ENCODE measurements at places on chromosomes 7 and 10.

GRCh38 chr10:137031-137430 is 1.8 kb downstream of the ZMYND11 start:
- DNase-seq = peak; percentile 34

GRCh38 chr7:98831641-98832221 is 38.1 kb downstream of the TMEM130 start:
- no peak for DNase-seq

- peak; percentile 24 for DNase-seq
Measured at GRCh38 chr10:69914398-69915214, 112.9 kb downstream of the COL13A1 start.

DNA sequence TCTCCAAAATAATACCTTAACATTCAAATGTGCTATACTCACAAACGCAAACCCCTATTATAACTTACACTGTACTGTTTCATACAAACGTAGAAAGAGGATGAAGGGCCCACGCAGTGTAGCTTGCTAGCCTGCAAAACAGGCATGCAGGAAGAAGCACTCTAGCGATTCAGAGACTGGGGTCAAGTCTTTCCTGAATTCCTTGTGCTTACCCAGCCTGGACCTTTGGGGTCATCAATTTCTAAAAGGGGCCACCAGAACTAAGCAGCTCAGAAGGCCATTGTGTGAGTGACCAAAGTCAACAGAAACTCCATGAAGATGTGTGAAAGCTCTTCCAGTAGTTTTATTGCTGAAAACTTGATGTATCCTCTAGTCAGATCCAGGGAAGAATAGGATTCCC is 111.9 kb downstream of the SVIL start:
- no peak for DNase-seq

GRCh38 chr10:45453639-45454255 is 79.7 kb downstream of the ALOX5 start:
- no peak for DNase-seq

DNA sequence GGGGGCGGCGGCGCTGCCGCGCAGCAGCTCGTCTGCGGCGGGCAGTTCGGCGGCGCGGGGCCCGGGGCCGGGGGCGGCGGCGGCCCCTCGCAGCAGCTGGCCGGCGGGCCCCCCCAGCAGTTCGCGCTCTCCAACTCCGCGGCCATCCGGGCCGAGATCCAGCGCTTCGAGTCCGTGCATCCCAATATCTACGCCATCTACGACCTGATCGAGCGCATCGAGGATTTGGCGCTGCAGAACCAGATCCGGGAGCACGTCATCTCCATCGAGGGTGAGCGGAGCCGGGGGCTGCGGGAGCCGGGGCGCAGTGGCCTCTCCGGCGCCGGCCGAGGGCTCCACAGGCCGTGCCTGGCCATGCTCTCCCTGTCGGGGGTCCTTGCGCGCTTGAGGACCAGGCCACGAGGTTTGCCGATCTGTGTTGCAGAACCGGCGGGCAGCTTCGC is 548 bp downstream of the AGAP3 start:
- no peak for DNase-seq

DNA sequence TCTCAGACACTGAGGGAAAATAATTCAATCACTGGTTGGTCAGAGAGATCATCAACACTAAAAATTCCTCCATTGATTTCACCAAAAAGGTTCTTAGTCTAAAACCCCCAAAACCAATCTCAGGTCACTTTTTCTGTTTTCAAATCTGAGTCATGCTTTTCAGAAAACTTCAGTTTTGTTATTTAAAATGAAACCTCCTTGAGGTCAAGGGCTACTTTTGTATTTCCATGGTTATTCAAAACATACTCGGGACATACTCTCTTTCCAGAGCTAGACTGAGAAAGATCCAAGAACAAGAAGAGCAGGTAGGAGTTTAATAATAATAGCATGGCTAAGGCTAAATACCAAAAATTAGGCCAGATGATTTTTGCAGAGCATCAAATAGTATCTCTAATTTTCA is 152.8 kb downstream of the SDHAF3 start:
- DNase-seq = no peak

- no peak for DNase-seq
Measured at GRCh38 chr7:22319424-22320403, 37.2 kb downstream of the RAPGEF5 start.

GRCh38 chr7:22234227-22234626 is 122.7 kb downstream of the RAPGEF5 start:
- no peak for DNase-seq

DNA sequence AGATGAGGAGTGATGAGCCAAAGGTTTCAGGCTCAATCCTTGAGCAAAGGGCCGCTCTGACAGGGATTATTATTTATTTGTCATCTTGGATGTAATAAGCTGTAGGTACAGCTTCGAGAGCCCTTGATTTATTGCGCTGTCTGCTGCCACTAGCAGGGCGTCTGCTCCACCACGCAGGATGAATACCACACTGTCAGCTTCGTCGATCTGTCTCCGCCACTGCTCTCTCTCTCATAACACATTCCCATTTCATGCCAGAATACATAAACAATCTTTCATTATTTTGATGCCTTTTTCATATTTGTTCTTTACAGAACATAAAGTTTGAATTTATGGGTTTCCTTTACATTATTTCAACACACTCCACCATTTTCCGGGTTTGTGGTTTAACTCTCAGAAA is 276.6 kb downstream of the LRMDA start:
- no peak for DNase-seq

DNA sequence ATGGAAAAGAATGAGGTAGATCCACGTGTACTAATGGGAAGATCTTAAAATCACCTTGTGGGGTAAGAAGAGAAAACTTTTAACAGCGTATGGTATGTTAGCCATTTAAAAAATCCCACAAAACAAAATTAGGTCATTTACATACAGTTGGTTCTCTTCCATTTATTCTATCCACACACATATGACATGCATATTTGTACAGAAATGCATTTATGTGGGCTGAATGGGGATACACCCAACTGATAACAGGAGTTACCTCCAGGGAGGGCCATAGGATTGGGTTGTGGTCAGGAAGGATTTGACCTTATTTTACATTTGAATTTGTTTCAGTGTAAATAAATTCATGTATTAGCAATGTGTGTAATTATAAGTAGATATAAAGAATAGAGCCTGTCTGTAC is 71.5 kb downstream of the MCMBP start:
- no peak for DNase-seq

DNA sequence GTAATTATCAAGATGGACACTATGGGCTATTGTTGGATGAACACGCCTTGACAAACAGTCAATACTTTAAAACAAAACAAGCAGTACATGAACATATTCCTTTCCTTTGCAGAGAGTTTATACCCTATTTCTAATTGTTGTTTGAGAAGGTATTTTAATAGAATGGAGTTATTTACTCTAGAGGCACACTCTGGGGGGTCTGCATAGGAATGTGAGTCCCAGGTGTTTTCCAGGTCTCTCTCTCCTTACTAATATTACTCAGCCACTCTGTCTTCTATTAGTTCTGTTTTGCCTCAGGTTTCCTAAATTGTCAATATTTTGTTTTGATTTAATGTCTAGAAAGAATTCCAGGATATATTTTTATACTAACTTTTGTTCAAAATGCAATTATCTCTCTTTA is 1091.4 kb downstream of the CNTNAP2 start:
- no peak for DNase-seq

DNA sequence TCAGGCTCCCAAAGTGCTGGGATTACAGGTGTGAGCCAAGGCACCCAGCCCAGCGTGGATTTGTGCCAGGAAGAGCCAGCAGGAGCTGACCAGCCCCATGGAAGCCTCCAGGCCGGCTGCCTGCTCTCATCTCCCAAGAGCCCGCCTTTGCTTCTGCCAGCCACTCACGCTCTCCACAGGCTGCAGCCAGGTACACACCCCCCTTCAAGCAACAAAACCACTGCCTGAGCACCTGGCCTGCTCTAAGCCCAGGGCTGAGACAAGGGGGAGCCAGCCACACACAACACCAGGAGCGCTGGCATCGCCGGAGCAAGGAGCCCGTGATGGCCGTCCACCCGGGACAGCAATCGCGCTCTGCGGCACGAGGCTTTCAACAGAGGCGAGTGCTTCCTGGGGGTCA is 34.5 kb downstream of the MAD1L1 start:
- no peak for DNase-seq

DNA sequence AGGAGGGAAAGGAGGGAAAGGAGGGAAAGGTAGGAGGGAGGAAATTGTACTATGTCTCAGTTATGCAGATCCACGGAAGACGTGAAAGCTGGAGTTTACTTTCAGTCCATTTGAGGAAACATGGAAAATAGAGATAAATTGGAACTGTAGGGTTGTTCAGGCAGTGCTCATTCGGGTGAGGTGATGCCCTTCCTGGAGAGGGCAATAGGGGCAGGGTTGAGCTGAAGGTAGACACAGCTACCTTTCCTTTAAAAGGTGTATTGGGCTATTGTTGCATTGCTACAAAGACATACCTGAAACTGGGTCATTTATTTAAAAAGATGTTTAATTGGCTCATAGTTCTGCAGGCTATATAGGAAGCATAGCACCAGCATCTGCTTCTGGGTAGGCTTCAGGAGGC is 116.9 kb upstream of the PLXDC2 start:
- DNase-seq = no peak

DNA sequence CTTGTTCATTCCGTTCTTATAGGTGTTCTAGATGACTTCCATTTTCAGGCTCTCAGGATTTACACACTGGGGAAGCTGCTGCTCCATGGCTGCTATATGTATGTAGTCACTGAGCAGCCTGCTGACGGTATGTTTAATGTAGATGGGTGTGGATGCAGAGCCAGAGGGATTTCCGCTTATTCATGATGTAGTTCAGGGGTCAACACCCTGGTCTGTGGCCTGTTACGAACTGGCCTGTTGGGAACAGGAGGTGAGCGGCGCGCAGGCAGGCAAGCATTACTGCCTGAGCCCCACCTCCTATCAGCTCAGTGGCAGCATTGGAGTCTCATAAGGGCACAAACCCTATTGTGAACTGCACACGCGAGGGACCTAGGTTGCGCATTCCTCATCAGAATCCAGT is 33.9 kb downstream of the DNAJB6 start:
- DNase-seq = no peak

DNA sequence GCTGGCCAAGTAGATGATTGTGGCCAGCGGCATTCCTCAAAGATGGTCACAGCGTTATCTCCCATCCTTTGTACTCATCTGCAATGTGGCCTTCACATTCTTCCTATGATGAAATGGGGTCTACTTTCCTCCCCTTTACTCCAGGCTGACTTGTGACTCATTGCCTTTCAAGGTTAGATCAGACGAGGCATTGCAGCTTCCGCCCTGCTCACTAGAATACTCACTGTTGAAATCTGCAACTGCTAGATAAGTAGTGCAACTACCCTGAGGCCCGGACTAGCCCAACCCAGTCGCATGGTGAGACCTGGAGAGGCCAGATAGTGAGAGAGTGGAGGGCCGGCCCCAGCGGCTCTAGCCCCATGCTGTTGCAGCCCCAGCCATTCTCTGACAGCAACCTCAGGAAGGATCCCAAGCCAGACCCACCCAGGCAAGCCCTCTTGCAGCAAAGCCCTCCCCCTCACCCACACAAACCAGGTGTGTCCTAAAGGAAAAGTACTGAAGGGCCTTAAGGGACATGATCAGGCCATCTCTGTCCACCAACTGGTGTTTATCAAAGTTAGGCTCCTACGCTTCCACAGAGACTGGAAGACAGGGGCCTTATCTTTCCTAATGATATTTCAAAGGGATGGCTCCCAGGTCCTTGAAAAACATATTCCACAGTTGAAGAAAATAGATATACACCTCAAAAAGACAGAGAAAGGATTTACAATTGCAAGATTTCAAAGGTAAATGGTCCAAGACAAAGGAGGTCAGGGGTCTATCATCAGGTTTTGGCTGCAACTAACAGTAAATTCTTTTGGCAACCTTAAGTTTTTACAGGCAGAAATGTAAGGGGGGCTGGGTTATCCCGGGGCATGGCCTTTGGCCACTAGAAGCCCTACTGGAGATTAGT is 107.2 kb upstream of the TRIM24 start:
- no peak for DNase-seq

- DNase-seq = no peak
Measured at GRCh38 chr7:150722431-150722931, 6.1 kb downstream of the GIMAP1 start.

- DNase-seq = no peak
Measured at GRCh38 chr7:46133072-46133471, 212.0 kb upstream of the IGFBP3 start.

GRCh38 chr10:12466704-12467305 is 117.5 kb downstream of the CAMK1D start:
- DNase-seq = no peak

- DNase-seq = no peak
Measured at GRCh38 chr10:62053860-62054259, 152.4 kb downstream of the ARID5B start.

- DNase-seq = no peak
Measured at GRCh38 chr7:157577061-157577460, 240.3 kb downstream of the DNAJB6 start.

DNA sequence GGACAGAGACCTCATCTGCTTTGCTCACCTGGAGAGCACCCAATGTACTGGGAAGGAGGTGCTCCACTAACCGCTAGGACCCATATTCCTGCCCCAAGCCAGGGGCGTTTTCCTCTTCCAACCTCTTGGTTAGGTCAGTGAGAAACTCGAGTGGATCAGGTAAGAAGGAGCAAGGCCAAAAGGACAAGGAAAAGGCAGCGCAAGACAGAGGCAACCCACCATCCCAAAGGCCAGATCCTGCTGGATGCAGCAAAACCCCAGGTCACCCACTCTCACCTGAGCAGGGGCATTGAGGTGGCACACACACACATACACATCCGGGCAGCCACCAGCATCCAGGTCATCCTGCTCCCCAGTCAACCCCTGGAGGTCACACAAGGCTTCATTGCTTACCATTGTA is 105.1 kb downstream of the GRID1 start:
- DNase-seq = no peak

DNA sequence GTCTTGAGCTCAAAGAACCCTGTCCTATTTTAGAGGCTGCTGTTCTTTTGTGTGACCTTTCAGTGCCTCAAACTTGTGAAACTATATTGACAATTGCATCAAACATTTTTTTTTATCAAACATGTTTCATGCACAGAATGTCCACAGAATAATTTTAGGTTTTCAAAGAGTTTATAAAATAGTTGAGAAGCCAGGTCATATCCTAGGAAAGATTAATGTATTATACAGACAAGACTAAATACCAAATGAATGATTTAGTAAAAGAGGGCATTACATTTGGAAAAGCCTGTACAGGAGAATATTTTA is 67.0 kb downstream of the CDK6 start:
- no peak for DNase-seq

GRCh38 chr7:121273467-121274167 is 55.2 kb upstream of the WNT16 start:
- DNase-seq = no peak

GRCh38 chr10:30396293-30396692 is 37.7 kb upstream of the MAP3K8 start:
- no peak for DNase-seq
